Hair follicular keratinocyte (primary cell): ENCODE measurements at places on chromosomes 7 and 10. TPM values are rescaled to one million over a fixed set of nuclear protein-coding genes. Genes with fewer than 3 reads are reported as not detected.

Gene PTPRZ1
- 33.2 and 50.7 TPM in 2 replicates for total RNA-seq

Gene CDHR3
- total RNA-seq = 0.65 and 1.8 TPM in 2 replicates

Gene KCND2
- total RNA-seq = not detected in 2 replicates

Gene MUC3A
- total RNA-seq = not detected in 2 replicates

Gene LGI1
- total RNA-seq = not detected in 2 replicates

Gene DOCK1
- total RNA-seq = 24.6 and 37.3 TPM in 2 replicates

Gene TMEM213
- total RNA-seq = not detected in 2 replicates

Gene OGA
- total RNA-seq = 40.7 and 62.8 TPM in 2 replicates

Gene ACSL5
- total RNA-seq = 0.08 TPM in 1 of 2 replicates, not detected in the other

Gene CUEDC2
- 76.2 and 94.5 TPM in 2 replicates for total RNA-seq

Gene BHLHA15
- 1.2 and 3.3 TPM in 2 replicates for total RNA-seq

Gene PILRA
- total RNA-seq = not detected in 2 replicates

Gene STK31
- total RNA-seq = not detected in 2 replicates

Gene CTNNA3
- total RNA-seq = not detected in 2 replicates

Gene VWA2
- 2.4 and 2.7 TPM in 2 replicates for total RNA-seq

Gene DDX56
- 59.3 and 95.2 TPM in 2 replicates for total RNA-seq

Gene NUTM2E
- 0.30 TPM in 1 of 2 replicates, not detected in the other for total RNA-seq

Gene SPDYE16
- total RNA-seq = not detected in 2 replicates

Gene FGL2
- 0.15 and 0.23 TPM in 2 replicates for total RNA-seq

Gene ENO4
- not detected in 2 replicates for total RNA-seq

Gene LIPM
- total RNA-seq = not detected in 2 replicates

Gene INMT
- total RNA-seq = not detected in 2 replicates

Gene PNLIPRP2
- total RNA-seq = not detected in 2 replicates

Gene TEX36
- total RNA-seq = not detected in 2 replicates

Gene DPP6
- total RNA-seq = not detected in 2 replicates

Gene WEE2
- total RNA-seq = not detected in 2 replicates

Gene MALRD1
- total RNA-seq = 0.08 and 0.16 TPM in 2 replicates

Gene PRTFDC1
- 4.1 and 5.4 TPM in 2 replicates for total RNA-seq

Gene FKBP9
- total RNA-seq = 153 and 238 TPM in 2 replicates

Gene PTF1A
- total RNA-seq = not detected in 2 replicates

Gene NUB1
- total RNA-seq = 26.8 and 26.9 TPM in 2 replicates

Gene GNG11
- 1.2 and 1.7 TPM in 2 replicates for total RNA-seq

Gene SLC26A3
- total RNA-seq = not detected in 2 replicates

Gene STEAP1
- 33.9 and 44.6 TPM in 2 replicates for total RNA-seq

Gene DLX6
- total RNA-seq = 0.15 TPM in 1 of 2 replicates, not detected in the other

Gene POLR2J2
- total RNA-seq = 1.2 and 2.3 TPM in 2 replicates

Gene CNNM1
- total RNA-seq = under 0.01 and 0.08 TPM in 2 replicates

Gene OR6B1
- not detected in 2 replicates for total RNA-seq

Gene GSTO2
- 50.1 and 65.3 TPM in 2 replicates for total RNA-seq

Gene NRP1
- total RNA-seq = 32.4 and 47.3 TPM in 2 replicates

Gene TMEM176B
- not detected in 2 replicates for total RNA-seq

Gene TUBAL3
- total RNA-seq = 1.1 and 1.5 TPM in 2 replicates

Gene CHST3
- 17.1 and 18.3 TPM in 2 replicates for total RNA-seq

Gene FGF8
- total RNA-seq = not detected in 2 replicates

Gene ANKRD2
- total RNA-seq = 1.0 and 3.0 TPM in 2 replicates

Gene OR6V1
- not detected in 2 replicates for total RNA-seq

Gene CLDN3
- not detected in 2 replicates for total RNA-seq

Gene WNT16
- not detected in 2 replicates for total RNA-seq

Gene ANXA8
- total RNA-seq = 161 and 275 TPM in 2 replicates

Gene COL1A2
- total RNA-seq = 8.2 and 37.3 TPM in 2 replicates

Gene C10orf53
- not detected in 2 replicates for total RNA-seq
